ENCODE measurements at places on chromosomes 6 and 20.

GRCh38 chr20:19024296-19025035 is 188.0 kb upstream of the SLC24A3 start:
- no peak for DNase-seq

DNA sequence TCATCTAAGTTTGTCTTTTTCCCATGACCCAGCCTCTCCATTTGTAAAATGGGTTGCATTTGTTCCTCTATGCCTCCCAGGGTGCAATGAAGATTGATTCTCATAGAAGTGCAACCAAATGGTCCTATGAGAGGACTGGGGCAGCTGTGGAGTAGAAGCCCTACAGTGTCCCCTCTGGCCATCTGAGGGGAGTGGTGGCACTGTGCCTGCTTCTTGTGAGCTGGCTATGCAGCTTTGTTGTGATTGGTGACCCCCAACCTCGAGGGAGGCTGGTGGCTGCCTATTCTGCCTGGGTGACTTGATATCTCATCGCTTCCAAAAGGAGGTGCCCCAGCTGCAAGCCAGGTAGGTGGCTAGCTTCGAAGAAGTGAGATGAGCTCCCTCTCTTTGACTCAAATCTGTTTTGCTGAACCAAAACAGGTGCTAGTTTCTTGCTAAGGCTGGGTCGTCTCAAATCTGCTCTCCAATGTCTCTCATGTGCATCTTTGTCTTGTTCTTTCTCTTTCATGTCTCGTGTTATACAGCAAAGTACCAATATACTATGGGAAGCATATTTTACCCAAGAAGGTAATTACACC is 33.9 kb downstream of the TXLNB start:
- DNase-seq: no peak

DNA sequence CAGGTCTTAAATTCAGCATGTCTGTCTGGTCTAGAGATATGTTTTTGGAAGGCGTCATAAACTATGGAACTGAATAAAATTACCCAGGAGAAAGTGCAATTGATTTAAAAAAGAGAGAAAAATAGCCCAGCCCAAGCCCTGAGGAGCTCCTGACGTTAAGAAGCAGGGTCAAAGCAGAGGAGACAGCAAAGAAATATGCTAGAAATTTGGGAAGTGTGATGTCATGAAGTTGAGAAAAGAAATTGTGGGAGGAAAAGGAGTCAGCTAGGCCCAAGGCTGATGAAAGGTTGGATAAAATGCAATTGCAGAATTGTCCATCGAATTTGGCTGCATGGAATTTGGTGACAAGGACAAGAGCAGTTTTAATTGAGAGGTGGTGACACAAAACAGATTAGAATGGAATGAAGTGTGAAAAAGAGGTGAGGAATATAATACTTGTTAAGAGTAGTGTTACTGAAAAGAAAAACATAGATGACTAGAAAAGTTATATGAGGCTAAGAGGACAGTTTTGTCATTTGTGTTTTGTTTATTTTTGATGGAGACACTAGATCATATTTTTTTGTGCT is 381.6 kb downstream of the LAMA2 start:
- no peak for DNase-seq

- DNase-seq: peak; percentile 85
These were observed 137.9 kb upstream of the RNF24 start for GRCh38 chr20:4153251-4153650.

GRCh38 chr20:40754339-40754943 is 65.4 kb upstream of the MAFB start:
- no peak for DNase-seq

Measured in M059J (cell line).